GM23338 (cell line): ENCODE measurements at places on chromosomes 4 and X. TPM values are rescaled to one million over a fixed set of nuclear protein-coding genes. Genes with fewer than 3 reads are reported as not detected.

DNA sequence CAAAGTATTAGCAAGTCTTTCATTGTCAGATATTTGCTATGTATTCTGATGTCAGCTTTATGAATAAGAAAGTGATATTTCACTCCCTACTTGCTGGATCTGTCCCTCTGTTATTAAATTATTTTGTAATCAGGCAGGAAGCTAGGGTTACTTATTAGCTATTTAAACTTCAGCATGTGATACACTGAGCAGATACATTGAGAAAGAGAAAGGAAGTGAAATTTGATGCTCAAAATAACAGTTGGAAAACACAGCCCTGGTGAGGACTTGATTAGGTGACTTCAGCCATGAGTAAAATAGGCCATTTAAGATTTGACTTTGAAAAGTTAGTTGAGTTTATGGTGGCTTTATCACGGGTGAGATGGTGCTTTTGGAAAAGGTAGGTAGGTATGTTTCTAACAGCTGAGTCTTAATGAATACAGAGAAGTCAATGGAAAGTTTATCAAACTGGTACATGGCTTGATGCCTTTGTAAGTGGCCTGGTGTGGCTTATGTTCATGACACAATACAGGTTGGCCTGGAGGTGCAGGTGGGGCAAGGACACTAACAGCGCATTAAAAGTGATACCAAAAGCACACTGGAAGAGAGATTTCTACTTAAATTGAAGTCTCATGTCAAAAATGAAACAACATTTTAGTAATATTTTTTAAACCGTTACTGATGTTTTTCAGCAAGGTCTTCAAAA is 321.2 kb upstream of the SPOCK3 start:
- no peaks in the 10 kb centered on the region for H3K36me3 ChIP-seq
- no peak overlapping the region for H3K27ac ChIP-seq
- H3K4me3 ChIP-seq: no peak overlapping the region
- no peaks in the 10 kb centered on the region for H3K4me1 ChIP-seq

DNA sequence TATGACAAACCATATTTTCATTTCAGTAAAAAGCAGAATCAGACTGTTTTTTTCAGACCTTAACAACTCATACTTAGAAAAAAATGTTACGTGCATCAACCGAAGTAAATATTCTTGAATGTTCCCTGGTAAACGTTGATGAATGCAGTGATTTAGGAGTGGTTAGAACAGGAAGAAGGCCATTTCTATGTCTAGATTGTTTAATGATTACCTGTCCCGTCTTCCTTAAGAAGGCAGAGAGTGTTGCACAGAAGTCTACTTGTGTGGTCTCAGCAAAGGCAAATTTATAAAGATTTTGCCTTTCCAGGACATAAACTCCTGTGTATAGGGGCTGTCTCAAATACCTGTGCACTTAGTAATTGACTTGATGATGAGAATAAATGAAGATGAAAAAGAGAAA is 134.5 kb downstream of the MGST2 start:
- DNase-seq: no peak
- no peak overlapping the region for H3K27ac ChIP-seq
- H3K27me3 ChIP-seq: no peaks in the 10 kb centered on the region
- H3K4me1 ChIP-seq: no peaks in the 10 kb centered on the region

Gene HTN3
- not detected in 2 replicates for total RNA-seq

Gene IQCM
- total RNA-seq: not detected in 2 replicates

- H3K27ac ChIP-seq: no peak overlapping the region
- H3K27me3 ChIP-seq: no peaks in the 10 kb centered on the region
- DNase-seq: no peak
- peaks cover 19% of the 10 kb centered on the region; the same call in 1 of the 2 replicates for H3K36me3 ChIP-seq
- H3K4me3 ChIP-seq: no peak overlapping the region
- peaks cover 18% of the 10 kb centered on the region for H3K4me1 ChIP-seq
Observed at GRCh38 chrX:71542825-71543224, 9.9 kb downstream of the OGT start.

Gene HS3ST1
- 0.94 and 1.0 TPM in 2 replicates for total RNA-seq

DNA sequence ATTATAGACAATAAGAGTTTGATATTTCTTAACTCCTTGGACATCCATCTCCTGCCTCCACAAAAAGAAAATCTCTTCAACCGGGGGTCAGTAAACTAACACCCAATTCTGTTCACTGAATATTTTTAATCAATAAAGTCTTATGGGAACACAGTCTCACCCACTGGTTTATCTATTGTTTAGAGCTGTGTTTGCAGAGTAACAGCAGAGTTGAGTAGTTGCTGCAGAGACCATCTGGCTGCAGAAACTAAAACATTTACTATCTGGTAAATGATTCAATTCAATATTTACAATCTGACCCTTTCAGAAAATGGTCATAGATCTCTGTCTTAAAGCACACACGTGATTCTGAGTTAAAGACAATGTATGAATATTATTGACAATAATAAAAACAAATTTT is 94.0 kb downstream of the TMA16 start:
- H3K4me3 ChIP-seq: no peak overlapping the region
- peaks cover 4% of the 10 kb centered on the region; the same call in 1 of the 2 replicates for H3K36me3 ChIP-seq
- no peak overlapping the region for H3K27ac ChIP-seq
- H3K27me3 ChIP-seq: no peaks in the 10 kb centered on the region
- no peak for DNase-seq
- H3K4me1 ChIP-seq: no peaks in the 10 kb centered on the region

Gene KCTD8
- total RNA-seq: 5.0 and 6.1 TPM in 2 replicates

- DNase-seq: no peak
- no peak overlapping the region for H3K27ac ChIP-seq
- H3K4me3 ChIP-seq: no peak overlapping the region
- H3K27me3 ChIP-seq: no peaks in the 10 kb centered on the region
Observed at GRCh38 chr4:40401631-40402030, 66.5 kb downstream of the CHRNA9 start.

- DNase-seq: no peak
- no peaks in the 10 kb centered on the region for H3K4me1 ChIP-seq
- H3K27ac ChIP-seq: no peak overlapping the region
- no peak overlapping the region for H3K4me3 ChIP-seq
- H3K27me3 ChIP-seq: no peaks in the 10 kb centered on the region
Observed at GRCh38 chrX:49069038-49069437, 4.8 kb downstream of the PRAF2 start.

DNA sequence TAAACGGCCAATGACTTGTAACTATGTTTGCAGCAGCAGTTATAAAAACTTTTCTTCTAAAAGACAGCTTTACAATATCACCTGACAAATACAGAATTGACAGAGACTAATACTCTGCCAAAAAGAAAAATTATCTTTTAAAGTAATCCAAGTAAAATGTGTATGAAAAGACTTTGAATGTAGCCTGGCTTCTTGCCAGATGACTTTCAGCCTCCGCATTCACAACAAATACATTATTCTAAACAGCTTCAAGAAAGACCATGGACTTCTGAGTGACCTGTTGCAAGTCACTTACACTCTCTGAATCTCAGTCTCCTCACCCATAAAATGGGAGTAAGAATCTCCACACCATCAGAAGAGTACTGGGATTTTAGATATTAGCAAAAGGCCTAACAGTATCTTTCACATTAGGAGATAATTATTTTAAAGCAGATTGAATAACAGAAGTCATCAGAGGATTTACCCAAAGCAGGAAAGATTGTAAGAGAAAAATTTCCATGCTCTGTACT is 2.5 kb downstream of the ADAMTS3 start:
- no peaks in the 10 kb centered on the region for H3K27me3 ChIP-seq
- peaks cover 13% of the 10 kb centered on the region for H3K4me1 ChIP-seq
- no peak for DNase-seq
- H3K36me3 ChIP-seq: no peaks in the 10 kb centered on the region
- no peak overlapping the region for H3K4me3 ChIP-seq

Gene HSD17B11
- 14.8 and 19.9 TPM in 2 replicates for total RNA-seq

GRCh38 chr4:127781300-127782024 is 660 bp upstream of the HSPA4L start:
- H3K27me3 ChIP-seq: peaks cover 55% of the 10 kb centered on the region
- no peak overlapping the region for H3K27ac ChIP-seq
- peak overlapping the region; percentile 69 for H3K4me3 ChIP-seq
- H3K4me1 ChIP-seq: peaks cover 13% of the 10 kb centered on the region; the same call in 1 of the 2 replicates

DNA sequence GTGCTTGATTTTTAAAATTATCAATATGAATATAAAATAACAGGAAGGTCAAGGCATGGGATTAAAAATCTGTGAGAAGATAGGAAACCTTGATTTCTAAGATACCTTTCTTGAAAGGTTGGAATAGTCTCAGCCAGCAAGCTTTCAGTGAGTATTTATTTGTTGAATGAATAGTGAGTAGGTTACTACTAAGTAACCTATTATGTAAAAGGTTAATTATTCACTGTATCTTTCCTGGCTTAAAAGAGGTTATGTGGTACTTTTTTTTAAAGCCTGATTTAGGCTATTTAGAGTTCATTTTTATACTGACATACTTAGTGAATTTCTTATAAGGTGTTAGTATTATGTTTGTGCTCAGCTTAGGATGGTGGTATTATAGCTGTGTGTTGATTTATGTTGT is 123.5 kb downstream of the PTPN13 start:
- no peak for DNase-seq
- no peak overlapping the region for H3K27ac ChIP-seq
- no peak overlapping the region for H3K4me3 ChIP-seq
- H3K4me1 ChIP-seq: no peaks in the 10 kb centered on the region
- peaks cover 8% of the 10 kb centered on the region for H3K36me3 ChIP-seq

Gene RAB9B
- 0.28 and 0.78 TPM in 2 replicates for total RNA-seq

GRCh38 chrX:73668779-73669178 is 105.8 kb downstream of the CHIC1 start:
- no peaks in the 10 kb centered on the region for H3K27me3 ChIP-seq
- no peaks in the 10 kb centered on the region for H3K4me1 ChIP-seq
- H3K4me3 ChIP-seq: no peak overlapping the region
- no peak for DNase-seq

DNA sequence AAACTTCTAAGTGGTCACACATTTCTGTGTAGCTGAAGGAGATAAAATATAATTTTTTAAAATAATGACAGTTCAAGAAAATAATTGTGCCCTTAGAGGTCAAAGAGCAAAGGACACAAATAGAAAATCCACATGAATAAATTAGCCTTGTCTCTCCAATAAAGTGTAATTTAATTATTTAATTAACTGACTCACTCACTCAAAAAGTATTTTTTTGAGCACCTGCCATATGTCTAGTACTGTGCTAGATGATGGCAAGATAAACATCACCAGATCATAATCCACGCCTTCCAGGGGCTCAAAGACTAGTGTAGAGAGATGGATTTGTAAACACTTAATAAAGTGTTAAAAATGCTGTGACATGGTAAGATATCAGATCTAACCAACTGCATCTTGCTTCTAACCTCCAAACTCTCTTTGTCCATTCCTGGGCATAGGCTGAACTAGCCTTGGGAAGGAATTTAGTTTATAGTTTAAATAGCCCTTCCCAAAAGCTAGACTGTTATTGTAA is 112.5 kb downstream of the SCLT1 start:
- H3K36me3 ChIP-seq: no peaks in the 10 kb centered on the region
- H3K4me3 ChIP-seq: no peak overlapping the region
- no peaks in the 10 kb centered on the region for H3K27me3 ChIP-seq
- DNase-seq: no peak

DNA sequence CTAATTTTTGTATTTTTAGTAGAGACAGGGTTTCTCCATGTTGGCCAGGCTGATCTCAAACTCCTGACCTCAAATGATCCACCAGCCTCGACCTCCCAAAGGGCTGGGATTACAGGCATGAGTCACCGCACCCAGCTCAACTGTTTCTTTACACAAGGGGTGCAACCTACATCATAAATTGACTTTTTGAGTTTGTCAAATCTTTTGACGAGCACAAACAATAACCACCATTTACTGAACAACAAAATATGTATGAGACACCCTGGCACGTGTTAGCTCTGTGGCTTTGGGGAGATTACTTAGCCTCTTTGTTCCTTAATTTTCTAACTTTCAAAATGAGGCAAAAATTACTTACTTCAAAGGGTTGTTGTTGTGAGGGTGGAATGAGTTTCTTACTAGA is 23.5 kb upstream of the SLC34A2 start:
- H3K27ac ChIP-seq: no peak overlapping the region
- H3K4me1 ChIP-seq: no peaks in the 10 kb centered on the region
- H3K4me3 ChIP-seq: no peak overlapping the region
- H3K27me3 ChIP-seq: no peaks in the 10 kb centered on the region
- H3K36me3 ChIP-seq: no peaks in the 10 kb centered on the region

DNA sequence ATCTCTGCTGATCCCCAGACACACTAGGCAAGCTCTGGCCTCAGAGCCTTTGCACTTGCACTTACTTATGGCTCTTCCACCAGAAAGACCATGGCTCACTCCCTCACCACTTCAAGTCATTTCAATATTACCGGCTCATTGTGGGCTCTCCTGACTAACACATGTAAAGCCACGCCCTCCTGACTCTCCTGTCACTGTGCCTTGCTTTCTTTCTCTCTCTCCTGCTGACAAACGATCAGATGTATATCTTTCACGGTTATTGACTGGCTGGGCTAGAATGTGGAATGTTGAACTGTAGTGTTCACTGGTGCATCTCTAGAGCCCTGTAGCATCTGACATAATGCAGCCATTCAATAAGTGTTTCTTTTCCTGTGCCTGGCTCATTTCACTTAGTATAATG is 425.1 kb downstream of the RAB28 start:
- H3K27ac ChIP-seq: no peak overlapping the region
- no peaks in the 10 kb centered on the region for H3K4me1 ChIP-seq
- no peaks in the 10 kb centered on the region for H3K36me3 ChIP-seq
- no peaks in the 10 kb centered on the region for H3K27me3 ChIP-seq
- no peak overlapping the region for H3K4me3 ChIP-seq

Gene NLGN4X
- total RNA-seq: 86.5 and 86.8 TPM in 2 replicates

GRCh38 chr4:129362691-129363274 is 266.8 kb downstream of the C4orf33 start:
- no peak overlapping the region for H3K4me3 ChIP-seq
- no peaks in the 10 kb centered on the region; the same call in 1 of the 2 replicates for H3K4me1 ChIP-seq
- peak; percentile 79 for DNase-seq
- H3K36me3 ChIP-seq: no peaks in the 10 kb centered on the region
- H3K27me3 ChIP-seq: no peaks in the 10 kb centered on the region

GRCh38 chrX:83169683-83170082 is 338.4 kb upstream of the POU3F4 start:
- no peak overlapping the region for H3K27ac ChIP-seq
- H3K27me3 ChIP-seq: no peaks in the 10 kb centered on the region
- no peaks in the 10 kb centered on the region for H3K36me3 ChIP-seq
- H3K4me1 ChIP-seq: no peaks in the 10 kb centered on the region

DNA sequence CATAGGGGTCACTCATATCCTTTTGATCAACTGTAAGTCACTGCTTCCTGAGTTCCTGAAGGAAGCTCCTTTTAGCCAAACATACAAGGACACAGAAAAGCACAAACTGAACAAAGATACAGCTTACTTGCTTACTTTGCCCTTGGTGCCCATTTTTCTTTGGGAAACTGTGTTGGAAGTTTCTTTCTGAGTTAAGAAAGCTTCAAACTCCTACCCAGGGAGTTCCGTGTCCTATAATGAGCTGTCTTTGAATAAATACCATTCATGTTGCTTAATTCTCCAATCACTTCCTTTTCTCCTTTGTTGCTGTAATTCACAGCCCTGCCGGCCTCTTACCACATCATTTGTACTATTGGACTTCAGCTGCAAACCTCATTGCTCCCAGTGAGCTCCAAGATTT is at the start of gene ADH4:
TSS of gene ADH4 (minus strand) at position 228 of the 400 bp plus-strand sequence. CDS start at position 153, 75 bp downstream.
- no peak within 1 kb of the TSS for H3K4me3 ChIP-seq
- no peaks in the 10 kb centered on the region for H3K36me3 ChIP-seq
- no peak for DNase-seq
- H3K27me3 ChIP-seq: no peaks in the 10 kb centered on the region
